ENCODE measurements at places on chromosomes 4 and X.

DNA sequence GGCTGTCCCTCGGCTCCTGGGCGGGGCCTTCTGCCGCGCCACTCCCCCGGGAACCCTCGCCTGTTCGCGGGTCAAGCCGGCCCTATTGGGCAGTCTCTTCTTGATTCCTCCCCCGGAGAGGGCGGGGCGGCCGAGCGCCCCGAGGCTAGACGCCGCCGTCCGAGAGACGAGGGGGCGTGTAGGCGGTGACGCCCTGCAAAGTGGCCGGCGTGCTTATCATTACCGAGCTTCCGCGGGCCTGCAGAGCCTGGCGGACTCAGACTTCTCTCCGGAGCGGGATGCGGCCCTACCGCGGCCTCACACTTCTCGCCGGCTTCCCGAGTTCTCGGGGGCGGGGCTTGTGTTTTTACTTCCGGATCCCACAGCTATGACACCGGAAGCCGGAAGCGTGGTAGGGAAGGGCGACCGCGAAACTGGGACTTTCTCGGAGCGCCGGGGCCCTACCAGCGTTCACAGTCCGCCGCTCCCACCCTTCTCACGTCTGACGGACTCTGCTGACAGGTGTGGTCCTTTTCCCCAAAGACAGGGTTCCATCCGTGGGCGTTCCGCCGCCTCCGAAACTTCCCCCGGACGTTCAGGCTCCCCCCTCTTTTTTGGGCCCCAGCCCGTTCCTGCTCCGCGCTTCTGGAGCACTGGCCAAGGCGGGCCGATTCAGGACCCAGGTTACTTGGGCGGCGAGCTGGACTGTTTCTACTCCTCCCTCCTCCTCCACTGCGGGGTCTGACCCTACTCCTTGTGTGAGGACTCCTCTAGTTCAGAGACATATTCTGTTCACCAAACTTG, at the start of gene IKBKG:
Gene IKBKG, plus strand, starts transcription at position 376 of the 783 bp plus-strand sequence. CDS start 4,383 bp downstream, outside the sequence.
- DNase-seq = peak; percentile 91

DNA sequence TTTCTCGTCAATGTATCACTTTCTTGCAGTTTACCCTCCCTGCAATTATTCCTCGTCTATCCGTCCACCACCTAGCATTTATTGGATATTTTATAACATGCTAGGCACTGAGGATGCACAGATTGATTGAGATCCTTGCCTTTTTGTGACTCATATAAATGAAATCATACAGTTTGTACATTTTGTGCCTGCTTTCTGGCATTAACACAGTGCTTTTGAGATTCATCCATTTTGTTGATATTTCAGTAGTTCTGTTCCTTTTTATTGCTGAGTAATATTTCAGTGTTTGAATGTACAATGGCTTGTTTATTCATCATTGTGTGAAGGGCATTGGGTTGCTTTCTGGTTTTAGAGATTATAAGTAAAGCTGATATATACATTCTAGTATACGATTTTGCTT, 841 bp downstream of the TBC1D19 start:
- DNase-seq = no peak

GRCh38 chr4:8176547-8177399, 18.2 kb upstream of the ABLIM2 start:
- DNase-seq = peak; percentile 50

GRCh38 chrX:53449632-53450031, 15.5 kb upstream of the HSD17B10 start:
- DNase-seq = no peak

DNA sequence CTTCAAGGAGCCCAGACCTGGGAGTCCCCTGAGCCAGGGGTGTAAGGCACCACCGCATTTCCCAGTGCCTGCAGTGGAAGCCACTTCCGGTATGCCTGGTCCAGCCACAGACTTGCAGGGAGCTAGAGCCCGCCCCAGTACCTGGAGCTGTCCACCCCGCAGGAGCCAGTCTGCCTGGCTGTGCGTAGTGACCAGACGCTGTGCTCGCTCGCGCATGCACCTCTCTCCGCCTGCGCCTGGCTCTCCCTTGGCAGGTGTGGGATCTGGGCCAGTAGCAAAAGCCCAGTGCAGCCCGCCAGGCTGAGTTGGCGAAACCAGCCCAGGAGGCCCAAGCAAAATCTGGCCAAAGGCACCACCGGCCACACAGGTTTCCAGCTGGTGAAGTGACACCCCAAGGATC, 973.7 kb upstream of the AGA start:
- DNase-seq = no peak

DNA sequence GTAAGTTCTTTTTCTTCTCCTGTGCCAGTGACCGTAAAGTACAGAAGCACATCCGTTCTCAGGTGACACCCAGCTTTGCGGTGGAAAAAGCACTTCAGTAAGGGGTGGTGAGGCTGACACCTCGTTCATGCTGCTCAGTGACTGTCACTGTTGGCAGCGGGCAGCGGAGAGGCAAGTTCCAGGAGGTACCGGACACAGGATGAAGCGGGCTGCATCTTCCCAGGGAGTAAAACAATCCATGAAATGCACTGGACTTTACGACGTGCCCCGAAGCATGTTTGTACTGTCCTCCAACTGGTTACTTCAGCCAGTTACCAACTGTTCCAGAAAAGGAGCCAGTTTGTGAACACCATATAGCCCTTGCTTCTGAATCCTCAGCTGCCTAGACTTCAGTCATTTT, 110.7 kb downstream of the ZNF827 start:
- DNase-seq = no peak

- DNase-seq = no peak
Measured at GRCh38 chrX:23799469-23800065, 16.6 kb downstream of the SAT1 start.

- peak; percentile 30 for DNase-seq
Measured at GRCh38 chr4:128600996-128601871, 208.3 kb upstream of the JADE1 start.

- peak; percentile 65 for DNase-seq
Measured at GRCh38 chrX:130916636-130917422, 13.8 kb upstream of the ENOX2 start.

GRCh38 chrX:153595859-153596857, 2.8 kb downstream of the CCNQ start:
- DNase-seq = no peak

- no peak for DNase-seq
Measured at GRCh38 chr4:23855912-23856605, 33.8 kb downstream of the PPARGC1A start.

DNA sequence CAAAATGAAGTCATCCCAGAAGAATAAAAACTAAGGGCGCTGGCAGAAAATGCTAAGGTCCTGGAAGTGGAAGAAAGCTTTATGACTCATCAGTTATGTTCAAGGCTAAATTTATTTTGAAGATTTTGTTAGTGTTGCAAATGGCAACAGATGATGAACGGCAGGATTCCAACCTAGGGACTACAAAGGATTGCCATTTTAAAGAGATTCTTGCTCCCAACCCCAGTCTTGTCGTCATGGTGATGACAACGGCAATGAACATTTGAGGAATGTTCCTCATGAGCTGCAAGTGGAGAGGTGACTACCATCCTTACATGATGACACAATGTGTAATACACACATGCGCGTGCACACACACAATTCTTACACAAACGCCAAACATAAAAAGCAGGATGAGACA, 54.4 kb upstream of the FTHL17 start:
- no peak for DNase-seq

GRCh38 chr4:143397887-143398286, 61.2 kb downstream of the GAB1 start:
- DNase-seq = no peak

- DNase-seq = no peak
Measured at GRCh38 chr4:51901363-51901762, 58.4 kb downstream of the DCUN1D4 start.

DNA sequence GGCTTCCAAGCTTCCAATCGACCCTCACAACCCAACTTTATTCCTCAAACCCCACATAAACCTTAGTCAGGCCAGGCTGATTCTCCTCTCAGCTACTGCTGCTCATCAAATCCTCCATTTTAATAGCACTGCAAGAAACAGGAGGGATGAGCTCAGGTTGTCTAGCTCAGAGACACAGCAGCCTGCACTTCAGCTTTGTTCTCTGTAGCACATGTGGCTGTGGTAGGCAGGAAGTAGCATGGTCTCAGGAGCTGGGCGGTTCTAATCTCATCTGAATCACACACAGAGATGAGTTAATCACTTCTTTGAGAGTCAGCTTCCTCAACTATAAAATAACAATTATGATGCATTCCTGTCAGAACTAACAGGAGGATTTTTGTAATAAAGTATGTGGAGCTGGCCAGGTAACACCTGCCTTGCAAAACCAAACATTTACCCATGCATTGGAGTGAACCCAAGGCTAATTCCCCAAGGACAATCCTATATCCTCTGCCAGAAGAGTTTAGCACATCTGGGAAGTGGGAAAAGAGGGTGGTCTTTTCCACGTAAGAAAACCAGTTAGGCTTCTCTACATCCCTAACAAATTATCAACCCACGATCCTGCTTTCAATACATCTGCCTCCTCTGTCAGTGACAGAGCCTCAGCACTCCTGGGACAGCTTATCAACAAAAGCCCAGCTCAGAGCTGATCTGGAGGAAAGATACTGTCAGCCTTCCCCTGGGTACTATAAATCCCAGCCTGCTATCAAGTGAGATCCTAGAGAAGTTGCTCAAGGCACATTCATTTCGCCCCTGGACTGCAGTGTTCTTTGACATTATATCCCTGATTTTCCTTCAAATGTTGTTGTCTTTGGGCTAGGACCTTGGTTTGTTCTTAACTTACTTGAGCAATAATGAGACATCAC, 32.8 kb downstream of the ELOVL6 start:
- peak; percentile 66 for DNase-seq

DNA sequence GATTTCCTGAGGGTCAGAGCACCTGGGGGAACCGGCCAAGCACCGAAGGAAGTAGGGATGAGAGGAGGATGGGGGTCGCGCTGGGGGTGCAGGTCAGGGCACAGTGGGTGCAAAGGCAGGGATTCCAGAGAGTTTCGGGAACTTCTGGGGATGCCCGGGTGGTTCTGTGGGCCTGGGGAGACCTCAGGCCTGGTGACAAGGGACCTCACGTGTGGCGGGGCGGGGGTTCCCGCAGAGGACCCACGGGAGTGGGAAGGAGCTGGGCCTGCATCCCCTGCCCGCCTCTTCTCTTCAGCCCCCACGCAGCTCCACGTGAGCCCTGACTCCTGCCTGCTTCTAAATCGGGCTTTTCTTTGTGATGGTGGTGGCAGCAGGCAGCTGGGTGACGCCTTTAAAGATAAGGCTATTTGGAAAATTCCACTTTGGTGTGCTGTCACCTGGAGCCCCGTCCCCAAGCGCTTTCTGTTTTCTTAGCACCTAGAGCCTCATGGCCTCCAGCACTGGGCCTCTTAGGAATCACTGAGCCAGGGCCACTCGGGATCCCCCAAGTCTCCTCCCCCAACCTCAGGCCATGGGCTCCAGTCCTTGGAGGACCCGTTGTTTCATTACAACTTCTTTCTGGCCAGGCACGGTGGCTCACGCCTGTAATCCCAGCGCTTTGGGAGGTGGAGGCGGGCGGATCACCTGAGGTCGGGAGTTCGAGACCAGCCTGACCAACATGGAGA, 7.1 kb upstream of the TBC1D14 start:
- no peak for DNase-seq

- no peak for DNase-seq
Measured at GRCh38 chr4:145501051-145501660, 19.5 kb downstream of the SMAD1 start.
